Activated T-cell treated with anti-CD3 and anti-CD28 coated beads, Interleukin-2, amount 50 U/mL, for 1 hour (primary cell): ENCODE measurements at places on chromosomes 1 and 21.

DNA sequence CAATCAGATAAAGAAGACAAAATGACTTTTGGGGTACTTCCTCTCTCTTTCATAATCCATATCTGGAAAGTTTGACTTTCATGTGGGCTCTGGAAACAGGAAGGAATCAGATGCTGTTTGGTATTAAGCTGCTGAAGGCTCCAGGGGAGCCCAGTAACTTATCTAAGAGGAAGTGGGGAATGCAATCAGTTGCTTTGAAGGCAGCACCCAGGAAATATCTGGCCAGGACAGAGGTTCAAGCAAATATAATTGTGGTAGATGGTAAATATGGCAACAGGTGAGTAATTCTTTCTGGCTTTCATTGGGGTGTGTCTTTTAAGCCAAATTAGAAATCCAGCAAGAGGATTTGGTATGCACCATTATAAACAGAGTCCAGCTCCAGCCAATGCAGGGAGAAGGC is 44.4 kb downstream of the COLGALT2 start:
- no peak for DNase-seq

DNA sequence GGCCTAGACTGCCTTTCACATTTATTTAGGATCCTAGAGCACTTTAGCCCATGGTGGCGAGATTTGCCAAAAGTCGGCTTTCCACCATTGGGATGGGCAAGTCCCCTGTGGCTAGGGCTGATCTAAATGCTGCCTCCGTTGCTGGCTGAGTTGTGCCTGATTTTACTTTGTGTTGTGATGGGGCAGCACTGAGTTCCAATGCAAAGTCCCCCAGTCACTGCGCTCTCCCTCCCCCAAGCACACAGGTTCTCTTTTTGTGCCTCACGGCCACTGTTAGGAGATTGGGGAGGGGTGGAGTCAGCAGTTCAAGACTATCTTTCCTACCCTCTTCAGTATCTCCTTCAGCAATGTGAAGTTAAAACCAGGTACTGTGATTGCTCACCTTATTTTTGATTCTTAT is 66.7 kb upstream of the COX20 start:
- no peak for DNase-seq

DNA sequence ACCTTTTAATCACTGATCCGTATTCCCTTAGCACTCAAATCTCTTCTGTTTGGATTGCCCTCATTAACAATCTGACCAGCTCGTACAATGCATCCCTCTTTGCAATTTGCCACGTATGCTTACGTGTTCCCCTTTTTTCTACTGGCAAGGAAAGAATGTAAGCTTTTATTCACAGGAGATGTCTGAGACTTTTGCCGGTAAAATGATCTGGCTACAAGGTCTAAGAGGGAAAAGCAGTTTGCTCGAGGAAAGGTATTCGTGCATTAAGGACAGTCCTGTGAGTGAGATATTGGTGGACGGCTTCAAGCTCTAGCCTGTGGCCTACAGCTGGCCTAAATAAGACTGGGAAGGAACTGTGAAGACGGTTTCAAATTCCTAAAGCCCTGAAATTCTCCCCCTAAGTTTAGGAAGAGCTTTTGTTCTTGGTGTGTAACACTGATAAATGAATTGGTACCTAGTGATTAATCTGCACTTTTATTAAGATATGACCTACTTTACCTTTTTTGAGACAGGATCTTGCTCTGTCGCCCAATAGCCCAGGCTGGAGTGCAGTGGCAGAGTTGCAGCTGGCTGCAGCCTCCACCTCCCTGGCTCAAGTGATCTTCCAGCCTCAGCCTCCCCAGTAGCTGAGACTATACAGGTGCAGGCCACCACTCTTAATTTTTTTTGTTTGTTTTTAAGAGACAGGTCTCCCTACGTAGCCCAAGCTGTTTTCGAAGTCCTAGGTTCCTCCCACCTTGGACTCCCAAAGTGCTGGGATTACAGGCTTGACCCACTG is 895 bp upstream of the UBR4 start:
- DNase-seq, result no peak

GRCh38 chr1:42348498-42348897 is 13.5 kb upstream of the FOXJ3 start:
- DNase-seq, result no peak

DNA sequence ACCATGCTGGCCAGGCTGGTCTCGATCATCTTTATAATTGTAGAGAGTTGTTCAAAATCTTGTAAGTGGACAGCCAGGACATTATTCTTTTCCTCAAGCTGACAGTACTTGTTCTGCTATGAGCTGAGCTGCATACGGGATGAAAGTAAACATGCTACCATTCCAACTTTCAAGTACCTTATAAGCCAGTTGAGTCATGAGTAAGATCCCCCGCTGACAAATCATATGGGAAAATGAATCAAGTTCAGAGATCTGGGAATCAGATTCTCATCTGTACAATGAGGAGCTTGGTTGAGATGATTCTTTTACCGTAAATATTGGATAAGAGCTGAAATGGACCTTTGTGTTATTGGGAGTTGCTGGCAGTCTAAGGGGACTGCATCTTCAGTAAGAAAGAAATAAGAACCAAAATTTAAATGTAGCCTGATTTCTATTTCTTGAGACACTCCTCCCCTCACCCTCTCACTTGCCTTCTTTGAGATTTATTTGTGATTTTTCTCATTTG is 62.7 kb downstream of the CENPF start:
- no peak for DNase-seq

GRCh38 chr1:147824798-147825197 is 64.4 kb upstream of the GJA5 start:
- no peak for DNase-seq
